ENCODE measurements at places on chromosomes 13 and 19.

DNA sequence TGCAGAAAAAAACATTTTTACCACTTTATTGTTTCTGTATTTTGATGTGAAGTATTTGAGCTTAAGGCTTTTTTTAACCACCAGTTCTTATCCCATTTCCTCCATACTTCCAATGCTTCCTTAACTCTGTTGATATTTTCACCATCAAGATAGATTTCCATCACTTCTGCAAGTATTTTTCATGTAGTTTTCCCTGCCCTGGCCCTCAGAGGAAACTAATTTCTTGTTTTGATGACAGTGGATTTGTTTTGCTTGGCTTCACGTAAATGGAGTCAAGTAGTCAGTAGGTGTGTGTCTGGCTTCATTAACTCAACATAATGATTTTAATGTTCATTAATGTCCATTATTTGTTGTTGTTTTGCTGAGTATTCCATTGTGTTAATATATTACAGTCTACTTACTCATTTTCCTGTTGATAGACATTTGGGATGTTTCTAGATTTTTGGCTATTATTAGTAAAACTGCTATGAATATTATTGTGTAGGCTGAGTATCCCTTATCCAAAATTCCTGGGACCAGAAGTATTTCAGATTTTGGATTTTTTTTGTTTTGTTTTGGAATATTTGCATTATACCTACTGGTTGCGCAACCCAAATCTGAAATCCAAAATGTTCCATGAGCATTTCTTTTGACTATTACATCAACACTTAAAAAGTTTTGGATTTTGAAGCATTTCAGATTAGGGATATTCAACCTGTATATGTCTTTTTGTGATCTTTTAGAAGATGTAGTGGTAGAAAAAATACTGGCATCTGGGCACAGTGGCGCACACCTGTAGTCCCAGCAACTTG lies 23.3 kb downstream of the ZNF582 start:
- DNase-seq, result no peak

DNA sequence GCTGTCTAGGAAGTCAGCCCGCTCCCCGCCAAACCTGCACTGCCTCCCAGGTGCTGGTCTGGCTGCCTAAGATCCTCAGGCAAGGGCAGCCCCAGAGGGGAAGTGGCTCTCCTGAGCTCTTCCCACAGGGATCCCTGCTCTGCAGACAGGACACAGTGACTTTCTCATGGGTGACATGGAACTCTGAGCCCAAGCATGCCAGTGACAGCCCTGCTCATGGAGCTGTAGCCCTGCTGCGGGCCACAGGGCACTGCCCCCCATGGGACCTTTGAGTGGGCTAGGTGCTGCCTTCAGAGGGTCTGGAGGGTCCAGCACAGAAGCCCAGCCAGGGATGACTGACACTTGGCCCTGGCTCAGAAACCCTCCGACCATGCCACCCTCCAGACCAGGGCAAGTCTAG lies 109.1 kb downstream of the TUBA3C start:
- DNase-seq, result no peak

GRCh38 chr13:103097366-103097928 lies 31.2 kb upstream of the SLC10A2 start:
- no peak for DNase-seq

- no peak for DNase-seq
Observed at GRCh38 chr13:112450118-112450903, 74.2 kb downstream of the SPACA7 start.

GRCh38 chr13:45411221-45411620 lies 7.0 kb downstream of the SLC25A30 start:
- DNase-seq, result no peak

DNA sequence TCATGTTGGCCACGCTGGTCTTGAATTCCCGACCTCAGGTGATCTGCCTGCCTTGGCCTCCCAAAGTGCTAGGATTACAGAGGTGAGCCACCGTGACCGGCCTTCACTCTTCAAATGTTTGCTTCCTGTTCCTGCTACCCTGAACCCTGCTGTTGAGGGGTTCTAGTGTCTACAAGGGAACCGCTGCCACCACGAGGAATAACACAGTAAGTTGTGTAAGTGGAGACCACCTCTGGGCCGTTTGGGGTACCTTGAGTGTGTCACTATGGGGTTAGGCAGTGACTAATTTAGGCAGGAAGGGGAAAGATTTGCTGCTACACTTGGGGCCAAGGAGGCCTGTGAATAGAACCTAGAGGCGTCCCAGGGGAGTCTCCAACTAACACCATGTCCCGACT lies 2.2 kb upstream of the MYADM start:
- no peak for DNase-seq

DNA sequence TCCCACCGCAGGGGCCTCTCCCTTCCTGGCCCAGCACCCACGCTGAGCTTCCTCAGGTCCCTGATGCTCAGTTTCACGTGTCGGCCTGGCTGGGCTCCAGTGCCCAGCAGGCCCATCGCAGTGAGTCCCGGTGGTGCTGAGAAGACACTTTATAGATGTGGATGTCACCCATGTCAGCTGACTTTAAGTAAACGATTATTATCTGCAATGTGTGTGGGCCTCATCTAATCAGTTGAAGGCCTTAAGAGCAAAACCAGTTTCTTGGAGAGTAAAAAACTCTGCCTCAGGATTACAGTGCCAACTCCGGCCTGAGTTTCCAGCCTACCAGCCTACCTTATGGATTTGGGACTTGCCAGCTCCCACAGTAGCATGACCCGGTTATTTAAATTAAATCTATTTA lies 17.3 kb upstream of the SMIM17 start:
- no peak for DNase-seq

GRCh38 chr19:8393871-8394250 lies 3.7 kb downstream of the RAB11B start:
- no peak for DNase-seq

DNA sequence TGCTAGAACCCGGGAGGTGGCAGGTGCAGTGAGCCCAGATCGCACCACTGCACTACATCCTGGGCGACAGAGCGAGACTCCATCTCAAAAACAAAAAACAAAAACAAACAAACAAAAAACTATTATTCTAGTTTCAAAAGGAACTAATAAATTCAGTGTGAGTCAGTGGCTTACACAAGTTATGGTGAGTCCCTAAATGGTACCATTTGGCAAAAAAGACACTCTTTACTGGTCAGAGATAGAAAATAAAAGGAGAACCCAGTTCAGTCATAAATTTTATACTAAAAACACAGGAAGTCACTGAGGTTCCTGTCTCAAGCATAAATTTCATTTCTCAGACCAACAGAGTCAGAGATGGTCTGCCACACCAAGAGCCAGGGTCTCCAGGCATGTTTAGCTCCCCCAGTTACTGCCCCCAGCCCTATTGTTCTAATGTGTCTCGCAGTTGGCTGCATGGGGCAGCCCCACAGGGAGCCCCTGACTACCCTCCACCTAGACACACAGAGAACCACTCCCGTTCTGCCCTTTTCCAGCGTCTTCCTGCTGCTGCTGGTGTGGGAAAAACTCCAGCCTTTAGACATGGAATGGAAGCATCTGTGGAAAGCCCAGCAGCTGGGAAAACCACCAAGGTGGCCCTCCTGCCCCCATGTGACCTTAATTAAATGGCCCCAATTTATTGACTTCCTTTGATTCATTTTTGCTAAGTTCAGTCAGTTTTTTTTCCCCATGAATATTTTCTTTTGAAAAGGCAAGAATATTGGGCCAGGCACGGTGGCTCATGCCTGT lies 12.2 kb downstream of the THSD1 start:
- no peak for DNase-seq

DNA sequence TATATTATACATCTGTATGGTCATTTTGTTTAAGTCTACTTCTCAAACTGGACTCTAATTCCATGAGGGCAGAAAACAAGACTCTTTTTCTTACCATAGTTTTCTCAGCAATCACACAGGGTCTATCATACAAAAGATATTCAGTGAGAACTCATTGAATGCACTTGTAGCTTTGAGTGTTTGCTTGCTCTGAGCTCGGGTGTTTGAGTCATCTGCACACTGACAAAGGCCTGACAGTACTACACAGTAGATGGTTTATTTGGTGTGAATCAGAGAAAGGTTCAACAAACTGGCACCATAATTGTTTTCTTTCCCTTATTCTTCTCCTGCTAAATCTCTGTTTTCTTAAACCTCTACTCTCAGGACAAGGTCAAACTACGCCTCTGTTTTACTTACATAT lies 586.4 kb downstream of the LMO7 start:
- DNase-seq, result no peak

GRCh38 chr19:55348317-55349034 lies 6.0 kb downstream of the COX6B2 start:
- DNase-seq, result no peak

GRCh38 chr13:73671732-73672131 lies 462.5 kb downstream of the KLF12 start:
- no peak for DNase-seq

GRCh38 chr13:44019651-44020050 lies 139.9 kb downstream of the LACC1 start:
- no peak for DNase-seq

DNA sequence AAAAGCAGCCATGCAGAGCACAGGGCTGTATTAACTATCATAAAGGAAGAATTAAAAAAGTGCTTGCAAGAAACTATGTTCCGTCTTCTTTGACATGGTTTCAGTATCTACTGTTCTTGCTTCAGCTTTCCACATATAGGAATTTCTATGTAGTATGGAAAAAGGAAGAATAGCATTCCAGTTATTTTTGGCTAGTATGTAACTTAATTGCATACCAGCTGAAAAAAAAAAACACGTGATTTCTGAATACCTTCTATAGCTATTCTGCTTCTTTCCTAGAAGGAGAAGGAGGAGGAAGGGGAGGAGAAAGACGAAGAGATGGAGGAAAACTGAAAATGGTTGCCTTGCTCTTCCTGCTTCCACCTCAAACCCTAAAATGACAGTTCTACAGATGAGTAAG lies 619.0 kb downstream of the KCTD12 start:
- no peak for DNase-seq

DNA sequence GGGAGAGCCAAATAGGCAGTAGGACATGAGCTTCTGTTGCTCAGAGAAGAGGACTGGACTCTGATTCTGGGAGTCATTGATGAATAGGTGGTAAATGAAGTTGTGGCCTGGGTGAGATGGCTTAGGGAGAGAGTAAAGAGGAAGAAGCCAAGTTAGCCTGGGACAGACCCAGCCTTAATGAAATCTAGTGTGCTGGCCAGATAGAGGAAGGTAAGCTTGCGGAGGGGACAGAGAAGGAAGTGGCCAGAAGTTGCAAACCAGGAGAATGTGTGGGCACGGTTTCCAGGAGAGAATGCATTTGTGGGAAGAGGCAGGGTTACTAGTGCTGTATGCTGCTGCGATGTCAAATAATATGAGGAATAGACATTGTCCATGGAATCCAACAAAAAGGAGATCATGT lies 83.3 kb upstream of the OLFM4 start:
- DNase-seq, result no peak

DNA sequence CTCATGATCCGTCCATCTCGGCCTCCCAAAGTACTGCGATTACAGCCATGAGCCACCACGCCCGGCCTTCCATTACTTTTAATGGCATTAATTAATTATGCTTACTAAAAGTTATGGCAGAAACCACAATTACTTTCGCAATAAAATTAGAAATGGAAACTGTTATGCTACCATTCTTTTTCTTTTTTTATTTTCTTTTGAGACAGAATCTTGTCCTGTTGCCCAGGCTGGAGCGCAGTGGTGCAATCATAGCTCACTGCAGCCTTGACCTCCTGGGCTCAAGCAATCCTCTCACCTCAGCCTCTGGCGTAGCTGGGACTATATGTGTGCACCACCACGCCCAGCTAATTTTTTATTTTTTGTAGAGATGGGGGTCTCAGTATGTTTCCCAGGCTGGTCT lies 4.6 kb upstream of the BST2 start:
- no peak for DNase-seq

DNA sequence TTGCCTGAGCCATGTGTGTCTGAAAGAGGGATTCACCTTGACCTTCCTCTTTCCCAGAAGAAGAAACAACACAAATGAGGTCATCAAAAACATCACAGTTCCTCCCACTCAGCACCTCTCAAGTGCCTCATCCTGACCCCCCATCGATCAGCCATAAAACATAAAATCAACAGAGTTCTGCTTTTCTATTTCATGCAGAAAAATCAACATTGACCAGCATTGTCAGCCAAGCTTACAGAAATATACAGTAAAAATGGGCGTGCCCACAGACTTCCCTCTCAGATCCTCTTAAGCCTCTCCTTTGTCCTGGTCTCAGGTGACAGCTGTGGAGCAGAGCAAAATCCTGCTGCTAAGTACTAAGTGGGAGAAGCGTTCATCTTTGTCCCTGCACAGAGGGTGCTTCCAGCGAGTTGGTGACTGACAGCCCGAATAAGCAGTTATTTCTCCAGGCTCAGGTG lies 213.3 kb downstream of the OLFM4 start:
- DNase-seq, result no peak

DNA sequence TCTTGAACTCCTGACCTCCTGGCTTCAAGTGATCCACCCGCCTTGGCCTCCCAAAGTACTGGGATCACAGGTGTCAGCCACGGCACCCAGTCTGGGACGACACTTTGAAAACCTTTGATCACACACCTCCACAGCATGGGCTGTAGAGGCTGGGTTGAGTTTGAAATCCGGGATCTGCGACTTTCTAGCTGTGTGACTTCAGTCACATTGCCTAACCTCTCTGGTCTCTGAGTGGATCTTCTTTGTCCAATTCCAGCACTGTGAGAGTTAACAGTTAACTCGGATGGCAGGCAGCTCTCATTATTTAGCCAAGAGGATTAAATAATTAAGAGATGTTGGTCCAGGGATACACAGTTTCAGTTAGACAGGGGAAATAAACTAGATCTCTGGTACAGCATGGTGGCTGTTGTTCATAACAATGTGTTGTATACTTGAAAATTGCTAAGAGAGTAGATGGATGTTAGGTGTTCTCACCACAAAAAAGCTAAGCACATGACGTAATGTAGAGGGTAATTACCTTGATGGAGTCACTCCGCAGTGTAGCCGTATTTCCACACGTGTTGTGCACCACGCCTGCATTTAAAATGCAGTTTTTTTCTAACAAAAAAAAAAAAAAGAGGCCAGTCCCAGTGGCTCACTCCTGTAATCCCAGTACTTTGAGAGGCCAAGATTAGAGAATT lies 1.9 kb downstream of the GALP start:
- no peak for DNase-seq

DNA sequence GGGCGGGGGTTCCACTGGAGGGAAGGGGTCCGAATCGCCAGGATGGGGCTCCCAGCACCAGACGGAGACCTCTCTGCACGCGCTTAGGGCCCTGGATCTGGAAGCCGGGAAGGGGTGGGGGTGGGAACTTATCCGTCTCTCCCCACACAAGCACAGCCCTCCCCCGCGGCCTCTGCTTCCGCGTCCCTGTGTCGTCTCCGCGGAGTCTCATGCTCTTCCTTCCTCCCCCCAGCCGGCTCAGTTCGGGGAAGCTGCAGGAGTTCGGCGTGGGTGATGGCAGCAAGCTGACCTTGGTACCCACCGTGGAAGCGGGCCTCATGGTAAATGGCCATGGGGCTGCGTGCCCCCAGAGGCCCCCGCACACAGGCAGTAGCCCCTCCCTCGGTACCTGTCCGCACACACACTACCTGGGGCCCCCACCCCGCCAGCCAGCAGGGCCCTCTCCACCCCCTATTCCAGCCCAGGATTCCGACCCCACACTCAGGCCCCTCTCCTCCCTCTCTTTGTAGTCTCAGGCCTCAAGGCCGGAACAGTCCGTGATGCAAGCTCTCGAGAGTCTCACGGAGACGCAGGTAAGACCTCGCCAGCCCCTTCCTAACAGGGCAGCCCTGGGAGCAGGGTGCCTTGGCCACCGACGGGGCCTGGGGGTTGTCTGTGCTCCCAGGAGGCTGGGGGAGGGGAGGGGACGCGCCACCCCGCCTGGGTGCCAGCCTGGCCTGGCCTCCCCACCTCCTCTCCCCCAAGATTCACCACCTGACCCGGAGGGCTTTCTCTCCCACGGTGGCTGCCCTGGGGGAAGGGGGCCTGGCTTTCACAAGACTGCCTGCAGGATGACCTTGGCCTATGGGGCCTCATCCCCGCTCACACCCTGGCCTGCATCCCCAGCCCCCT lies 3.2 kb downstream of the MIDN start:
- DNase-seq, result no peak

Data from cerebellar nuclear complex (tissue), 1 donor.